ENCODE measurements at places on chromosomes 1 and 21.

GRCh38 chr1:192978195-192978710 lies 80.9 kb downstream of the UCHL5 start:
- no peak for DNase-seq

- no peak for DNase-seq
Observed at GRCh38 chr1:94345148-94345721, 73.0 kb upstream of the ABCD3 start.

GRCh38 chr21:35791541-35792325 lies 268.6 kb downstream of the SETD4 start:
- no peak for DNase-seq

GRCh38 chr1:230281556-230281955 lies 144.6 kb downstream of the PGBD5 start:
- no peak for DNase-seq

DNA sequence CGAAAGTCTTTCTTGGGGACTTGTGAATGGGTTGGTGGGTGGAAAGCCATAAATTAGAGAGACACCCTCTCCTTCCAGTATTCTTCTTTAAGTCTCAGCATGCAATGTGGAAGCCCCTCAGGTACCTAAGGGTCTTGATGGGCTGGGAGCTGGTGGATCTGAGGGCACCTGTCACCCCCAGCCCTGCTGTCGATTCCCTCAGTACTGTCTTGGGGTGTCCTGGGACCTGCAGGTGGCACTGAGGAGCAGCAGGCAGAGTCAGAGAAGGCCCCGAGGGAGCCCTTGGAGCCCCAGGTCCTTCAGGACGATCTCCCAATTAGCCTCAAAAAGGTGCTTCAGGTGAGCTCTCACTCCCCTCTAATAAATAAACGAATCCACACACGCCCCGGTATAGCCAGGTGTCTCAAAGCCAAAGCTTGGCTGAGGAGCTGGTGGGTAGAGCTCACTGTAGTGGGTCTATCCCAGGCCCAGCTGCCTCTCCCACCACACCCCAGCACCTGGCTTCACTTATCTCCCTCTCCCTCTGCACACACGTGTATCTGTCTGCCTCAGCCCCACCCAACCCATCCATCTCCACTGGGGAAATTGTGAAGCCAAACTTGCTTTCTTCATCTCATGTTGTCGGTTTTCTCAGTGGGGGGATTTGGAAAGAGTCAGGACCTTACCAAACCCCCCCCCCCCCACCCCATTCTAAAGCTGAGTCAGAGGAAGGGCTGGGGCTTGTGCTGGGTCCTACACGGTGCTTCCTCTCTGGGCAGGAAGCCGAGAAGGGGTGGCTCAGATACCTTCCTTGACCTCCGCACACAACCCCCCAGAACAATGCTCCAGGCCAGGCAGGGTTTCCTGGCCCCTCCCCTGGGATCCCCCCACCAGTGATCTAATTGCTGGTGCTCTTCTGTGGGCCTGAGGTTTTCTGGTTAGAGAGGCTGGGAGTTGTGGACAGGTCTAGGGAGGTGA lies 1.6 kb downstream of the ADAM15 start:
- no peak for DNase-seq

DNA sequence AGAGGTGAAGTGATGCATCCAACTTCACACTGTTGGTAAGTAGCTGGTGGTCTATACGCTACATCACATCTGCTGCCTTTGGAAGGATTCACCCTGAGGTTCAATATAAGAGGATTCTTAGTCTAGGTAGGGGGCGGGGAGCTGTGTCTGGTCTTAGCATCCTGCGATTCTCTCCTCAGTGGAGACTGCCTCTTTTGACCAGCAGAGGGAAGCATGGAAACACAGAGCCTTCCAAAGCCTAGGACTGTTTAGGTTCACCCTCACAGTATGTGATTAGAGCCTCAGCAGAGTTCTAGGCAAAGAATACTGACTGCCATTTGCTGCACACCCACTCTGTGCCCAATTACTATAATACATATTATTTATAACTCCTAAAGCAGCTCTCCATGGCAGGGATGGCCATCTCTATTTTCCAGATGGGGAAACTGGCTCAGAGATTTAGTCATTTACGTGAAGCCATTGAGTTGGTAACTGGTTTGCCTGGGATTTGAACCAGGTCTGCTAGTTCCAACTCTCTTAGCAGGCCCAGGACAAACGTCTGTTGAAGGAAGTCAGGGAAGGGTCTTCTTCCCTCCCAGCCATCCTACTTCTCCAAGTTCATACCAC lies 28.9 kb upstream of the EFCAB14 start:
- DNase-seq = no peak

GRCh38 chr21:32102426-32102825 lies 176.4 kb downstream of the MIS18A start:
- DNase-seq = no peak

DNA sequence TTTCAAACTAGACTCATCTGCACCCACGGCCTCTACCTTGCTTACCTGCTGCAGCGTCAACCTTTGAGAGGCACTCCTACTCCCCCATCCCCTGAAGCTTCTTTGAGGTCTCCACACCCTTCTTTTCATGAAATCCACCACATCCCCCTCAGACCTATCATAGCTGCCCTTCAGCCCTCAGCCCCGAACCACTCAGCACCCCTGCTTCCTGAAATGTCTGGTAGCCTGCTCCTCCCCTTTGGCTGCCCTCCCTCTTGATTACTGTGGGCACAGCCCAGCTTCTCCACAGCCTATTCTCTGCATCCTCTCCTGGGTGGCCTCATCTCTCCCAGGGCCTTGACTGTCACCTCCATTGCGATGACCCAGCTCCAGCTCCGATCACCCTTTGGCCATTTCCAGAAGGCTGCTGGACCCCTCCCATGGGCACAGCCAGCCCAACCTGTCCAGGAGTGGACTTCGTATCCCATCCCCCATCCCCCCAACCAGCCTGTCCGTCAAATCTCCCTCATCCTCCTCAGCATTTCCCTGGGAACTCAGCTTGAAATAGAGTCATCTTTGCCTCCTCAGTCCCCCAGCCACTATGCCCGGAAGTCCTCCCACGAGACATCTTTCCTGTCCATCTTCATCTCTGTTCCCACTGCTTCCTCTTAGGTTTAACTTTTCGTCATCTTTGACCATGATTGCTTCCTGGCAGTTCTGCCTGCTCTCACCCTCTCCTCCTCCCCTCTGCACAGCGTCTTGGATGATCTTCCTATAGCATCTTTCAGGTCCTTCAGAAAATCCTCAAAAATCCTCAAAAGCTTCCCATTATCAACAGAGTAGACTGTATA lies 6.1 kb upstream of the ADORA1 start:
- no peak for DNase-seq

DNA sequence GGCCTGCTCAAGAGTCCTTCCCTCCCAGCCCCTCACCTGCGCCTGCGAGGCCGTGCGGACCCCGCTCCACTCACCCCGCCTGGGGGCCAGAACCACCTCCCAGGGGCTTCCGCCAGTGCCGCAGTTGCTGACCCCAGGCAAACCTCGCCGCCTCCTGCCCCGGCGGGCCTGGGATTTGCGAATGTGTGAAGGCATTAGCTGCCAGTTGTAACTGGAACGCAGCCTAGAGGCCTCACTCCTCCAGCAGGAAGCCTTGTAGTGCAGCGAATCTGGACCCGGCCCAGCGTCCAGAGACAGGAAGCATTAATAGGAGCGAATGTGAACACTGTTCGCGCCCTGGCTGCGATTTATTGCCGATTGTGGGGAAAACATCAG lies 140.9 kb upstream of the ARHGEF16 start:
- DNase-seq = no peak

GRCh38 chr1:1021920-1022259 lies 2.0 kb downstream of the AGRN start:
- DNase-seq = no peak

- DNase-seq = no peak
Observed at GRCh38 chr21:24112020-24112419, 1495.3 kb downstream of the MRPL39 start.

GRCh38 chr1:227886993-227887696 lies 60.6 kb downstream of the WNT9A start:
- DNase-seq = no peak

- DNase-seq = no peak
Observed at GRCh38 chr1:53139951-53140361, 2.5 kb downstream of the SLC1A7 start.

DNA sequence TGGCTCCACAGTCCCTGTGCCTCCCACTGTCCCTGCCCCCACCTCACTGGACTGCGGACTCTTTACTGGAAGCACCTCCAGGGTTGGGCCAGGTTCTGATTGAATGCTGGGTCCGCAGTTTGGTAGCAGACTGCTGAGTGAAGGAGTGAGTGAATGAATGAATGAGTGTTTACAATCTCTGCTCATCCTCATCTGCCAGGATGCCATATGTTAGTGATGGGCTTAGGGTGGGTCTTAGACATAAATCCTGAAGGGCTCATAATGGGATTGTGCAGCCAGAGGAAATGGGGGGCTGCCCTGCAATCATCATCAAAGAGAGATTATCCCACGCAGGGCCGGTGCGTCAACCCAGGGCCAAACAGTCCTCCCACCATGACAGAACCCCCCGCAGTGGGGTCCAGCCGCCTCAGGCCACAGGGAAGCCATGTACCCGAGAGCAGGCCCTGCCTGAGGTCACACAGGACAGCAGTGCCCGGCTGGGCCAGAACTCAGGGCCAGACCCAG lies 26.1 kb downstream of the SLC1A7 start:
- no peak for DNase-seq

DNA sequence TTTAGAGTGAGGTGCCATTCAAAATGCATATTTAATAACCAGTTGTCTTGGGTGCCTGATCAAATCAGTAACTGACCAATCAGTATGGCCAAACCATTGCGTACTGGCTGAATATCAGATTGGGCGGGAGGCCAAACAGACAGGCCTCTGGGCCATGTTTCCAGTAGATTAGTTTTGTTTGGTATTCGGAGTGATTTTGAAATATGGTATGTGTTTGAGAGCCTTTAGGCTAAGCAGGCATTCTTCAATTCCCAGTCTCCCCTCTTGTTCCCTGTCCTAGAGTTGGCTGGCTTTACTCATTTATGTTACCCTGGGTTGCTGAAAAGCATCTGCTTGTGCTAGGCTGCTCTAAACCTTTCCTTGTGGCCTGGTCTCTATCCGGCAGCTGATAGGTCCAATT lies 80.1 kb downstream of the BACH1 start:
- DNase-seq = no peak

DNA sequence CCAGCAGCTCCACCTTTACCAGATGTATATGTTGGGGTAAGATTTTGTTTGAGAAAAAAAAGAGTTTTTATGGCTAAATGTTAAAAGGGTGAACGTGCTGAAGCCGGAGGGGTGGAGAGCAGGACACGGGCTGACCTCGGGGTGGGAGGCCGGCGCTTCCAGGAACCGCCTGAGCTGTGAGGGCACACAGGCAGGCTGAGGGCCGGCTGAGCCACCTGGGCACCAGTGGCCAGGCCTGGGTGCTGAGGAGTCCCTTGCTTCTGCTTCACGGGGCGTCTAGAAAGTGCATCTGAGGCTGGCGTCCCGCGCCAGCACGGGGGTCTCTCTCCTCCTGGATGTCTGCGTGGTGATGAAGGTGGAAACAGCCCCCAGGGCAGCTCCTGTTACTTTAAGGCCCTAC lies 33.6 kb upstream of the ADARB1 start:
- DNase-seq = no peak

DNA sequence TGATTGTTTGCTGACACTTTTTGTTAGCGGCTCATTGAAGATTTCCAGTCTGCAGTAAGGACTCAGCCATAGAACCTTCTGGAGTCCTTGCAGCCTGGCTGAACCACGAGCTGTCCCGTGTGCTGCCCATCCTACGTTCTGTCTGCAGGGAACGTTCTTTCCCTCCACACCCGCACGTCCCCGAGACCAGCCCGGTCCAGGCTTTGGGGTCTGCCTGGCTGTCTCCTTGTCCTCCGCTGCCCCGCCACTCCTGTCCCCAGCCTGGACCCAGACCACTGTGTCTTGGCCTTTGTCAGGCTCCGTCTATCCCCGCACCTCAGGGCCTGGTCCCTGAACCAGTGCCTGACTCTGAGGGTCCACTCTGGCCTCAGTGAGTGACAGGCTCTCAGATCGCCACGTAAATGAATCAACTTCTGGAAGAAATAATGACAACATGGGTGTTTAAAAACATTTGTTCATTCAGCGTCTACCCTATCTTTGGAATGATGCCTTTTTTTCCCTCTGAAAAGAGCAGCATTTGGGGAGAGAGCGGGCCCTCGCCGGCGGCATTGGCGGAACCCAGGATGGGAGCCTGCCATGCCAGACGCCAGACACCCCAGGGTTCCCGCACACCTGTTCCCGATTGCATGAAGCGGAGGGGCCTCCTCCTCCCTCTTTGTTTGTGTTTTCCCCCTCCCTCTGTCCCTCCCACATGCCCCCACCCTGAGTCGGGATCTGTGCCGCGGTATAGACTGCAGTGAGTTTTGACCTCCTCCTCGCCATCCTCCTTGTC lies 43.9 kb upstream of the C1orf174 start:
- no peak for DNase-seq

DNA sequence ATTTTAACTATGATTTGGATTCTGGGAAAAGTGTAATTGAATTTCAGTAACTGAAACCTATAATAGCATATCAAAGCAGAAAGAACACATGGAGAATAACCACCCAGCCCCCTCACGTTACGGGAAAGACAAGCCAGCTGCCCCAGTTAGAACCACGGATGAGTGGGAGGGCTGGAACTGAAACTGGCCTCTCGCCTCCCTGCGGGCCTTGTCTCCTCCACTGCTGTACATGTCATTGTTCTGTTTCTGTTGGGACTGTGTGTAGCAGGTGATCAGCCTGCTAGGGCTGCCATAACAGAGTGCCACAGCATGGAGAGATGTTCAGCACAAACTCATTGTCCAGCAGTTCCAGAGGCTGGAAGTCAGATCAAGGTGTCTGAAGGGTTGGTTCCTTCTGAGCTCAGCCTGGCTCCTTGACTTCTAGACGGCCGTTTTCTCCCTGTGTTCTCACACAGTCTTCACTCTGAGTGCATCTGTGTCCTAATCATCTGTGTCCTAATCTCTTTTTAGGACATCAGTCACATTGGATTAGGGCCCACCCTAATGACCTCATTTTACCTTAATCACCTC lies 52.4 kb downstream of the MAP3K21 start:
- no peak for DNase-seq

Measured in stimulated activated CD8-positive, alpha-beta memory T cell treated with anti-CD3 and anti-CD28 coated beads, Interleukin-7, amount 100 ng/mL, for 1 hour (primary cell).